H9 (cell line): ENCODE measurements at places on chromosomes 5 and 9.

- no peak overlapping the region for H3K27ac ChIP-seq
- H3K36me3 ChIP-seq = no peaks in the 10 kb centered on the region; the same call in 1 of the 2 replicates
- no peaks in the 10 kb centered on the region for H3K27me3 ChIP-seq
- DNase-seq = no peak
Observed at GRCh38 chr9:37984672-37985611, 81.0 kb upstream of the SLC25A51 start.

- H3K4me3 ChIP-seq = no peak overlapping the region
- H3K36me3 ChIP-seq = no peaks in the 10 kb centered on the region
- H3K27me3 ChIP-seq = no peaks in the 10 kb centered on the region
- H3K27ac ChIP-seq = no peak overlapping the region
- H3K4me1 ChIP-seq = no peaks in the 10 kb centered on the region
Observed at GRCh38 chr9:21317956-21318923, 13.1 kb upstream of the IFNA5 start.

DNA sequence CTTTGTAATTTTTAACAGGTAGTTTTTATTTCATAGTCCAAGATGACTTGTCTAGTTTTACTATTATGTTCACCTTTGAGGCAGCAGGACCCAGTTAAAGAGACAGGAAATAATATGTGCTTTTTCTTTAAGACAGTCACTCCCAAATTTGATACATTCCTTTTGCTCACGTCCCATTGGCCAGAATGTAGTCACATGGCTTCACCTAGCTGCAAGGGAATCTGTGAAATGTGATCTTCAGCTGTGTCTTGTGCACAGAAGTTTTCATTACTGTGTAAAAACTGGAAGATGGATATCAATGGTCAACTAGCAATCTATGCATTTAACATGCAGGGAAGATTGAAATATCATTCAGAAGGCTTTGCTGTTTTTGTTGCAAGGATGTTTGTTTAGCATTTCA, 41.1 kb downstream of the XRCC4 start:
- H3K36me3 ChIP-seq = peaks cover 17% of the 10 kb centered on the region
- H3K27me3 ChIP-seq = no peaks in the 10 kb centered on the region
- H3K4me1 ChIP-seq = no peaks in the 10 kb centered on the region
- no peak overlapping the region for H3K4me3 ChIP-seq
- H3K27ac ChIP-seq = no peak overlapping the region

DNA sequence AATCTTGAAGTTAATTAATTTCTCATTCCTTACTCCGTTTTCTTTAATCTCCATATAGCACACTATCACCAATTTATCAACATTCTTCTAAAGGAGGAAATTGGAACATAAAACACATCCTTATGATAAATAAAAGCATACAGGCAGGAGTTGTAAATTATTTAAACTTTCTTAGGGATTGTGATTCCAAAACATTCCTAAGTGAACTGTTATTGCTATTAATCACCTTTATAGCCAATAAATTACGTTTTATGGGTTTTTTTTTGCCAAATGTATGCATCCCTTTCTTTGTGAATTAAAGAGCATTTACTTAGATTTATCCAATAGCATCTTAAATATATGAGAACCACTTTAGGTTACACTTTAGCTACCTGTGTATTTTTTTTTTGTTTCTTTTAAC, 55.3 kb downstream of the FBXO4 start:
- no peaks in the 10 kb centered on the region for H3K36me3 ChIP-seq
- no peaks in the 10 kb centered on the region for H3K4me1 ChIP-seq
- DNase-seq = no peak
- H3K4me3 ChIP-seq = no peak overlapping the region

- no peaks in the 10 kb centered on the region for H3K27me3 ChIP-seq
- H3K27ac ChIP-seq = no peak overlapping the region
- H3K36me3 ChIP-seq = no peaks in the 10 kb centered on the region
- no peaks in the 10 kb centered on the region for H3K4me1 ChIP-seq
Observed at GRCh38 chr9:5364294-5365024, 24.8 kb upstream of the RLN1 start.

DNA sequence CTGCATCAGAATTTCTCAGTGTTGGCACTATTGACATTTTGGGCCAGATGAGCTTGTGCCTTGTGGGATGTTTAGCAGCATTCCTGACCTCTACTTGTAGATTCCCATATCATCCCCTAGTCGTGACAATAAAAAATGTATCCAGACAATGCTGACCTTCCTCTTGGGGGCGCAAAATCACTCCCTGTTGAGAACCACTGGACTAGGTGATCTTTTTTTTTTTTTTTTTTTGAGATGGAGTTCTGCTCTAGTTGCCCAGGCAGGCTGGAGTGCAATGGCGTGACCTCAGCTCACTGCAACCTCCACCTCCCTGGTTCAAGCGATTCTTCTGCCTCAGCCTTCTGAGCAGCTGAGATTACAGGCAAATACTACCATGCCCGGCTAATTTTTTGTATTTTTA, 22.6 kb downstream of the STXBP1 start:
- DNase-seq = no peak
- H3K36me3 ChIP-seq = no peaks in the 10 kb centered on the region
- peaks cover 2% of the 10 kb centered on the region; the same call in 1 of the 2 replicates for H3K4me1 ChIP-seq
- H3K27ac ChIP-seq = no peak overlapping the region
- no peaks in the 10 kb centered on the region for H3K27me3 ChIP-seq

DNA sequence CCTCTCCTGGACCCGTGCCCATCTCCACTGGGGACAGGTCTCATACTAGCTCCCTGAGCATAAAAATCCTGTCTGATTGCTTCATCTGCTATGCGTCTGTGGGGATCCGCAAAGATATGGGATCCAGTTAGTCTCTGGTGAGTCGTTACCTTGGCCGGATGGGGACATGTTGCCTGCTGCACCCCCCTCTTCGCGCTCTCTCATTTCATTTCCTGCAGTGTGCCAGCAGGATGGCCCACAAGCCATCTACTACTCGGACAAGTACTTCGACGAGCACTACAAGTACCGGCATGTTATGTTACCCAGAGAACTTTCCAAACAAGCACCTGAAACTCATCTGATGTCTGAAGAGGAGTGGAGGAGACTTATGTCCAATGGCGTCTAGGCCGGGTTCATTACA, 17.0 kb upstream of the CEP78 start:
- no peak overlapping the region for H3K4me3 ChIP-seq
- no peak overlapping the region for H3K27ac ChIP-seq
- H3K36me3 ChIP-seq = peaks cover 11% of the 10 kb centered on the region
- H3K4me1 ChIP-seq = no peaks in the 10 kb centered on the region
- no peak for DNase-seq

- no peak overlapping the region for H3K4me3 ChIP-seq
- H3K27me3 ChIP-seq = no peaks in the 10 kb centered on the region
- no peak overlapping the region for H3K27ac ChIP-seq
- H3K36me3 ChIP-seq = no peaks in the 10 kb centered on the region
- DNase-seq = no peak
Observed at GRCh38 chr5:145129797-145130196, 705.3 kb downstream of the PRELID2 start.

DNA sequence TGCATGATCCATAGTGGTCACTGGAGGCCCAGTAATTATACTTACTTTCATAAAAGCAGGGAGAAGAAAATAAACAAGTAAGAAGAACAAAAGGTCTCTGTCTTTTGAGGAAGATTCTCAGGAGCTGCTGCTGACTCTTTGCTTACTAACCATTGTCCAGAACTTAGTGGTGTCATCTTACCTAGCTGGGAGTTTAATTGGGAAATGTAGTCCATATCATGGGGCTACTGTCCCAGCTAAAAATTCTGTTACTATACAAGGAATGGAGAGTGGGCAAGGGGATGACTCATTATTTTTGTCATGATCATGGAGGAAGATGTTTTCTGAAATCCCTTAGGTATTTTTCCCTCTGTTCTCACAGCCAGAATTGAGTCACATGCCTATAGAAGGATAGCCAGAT, 639.3 kb downstream of the MTRR start:
- H3K36me3 ChIP-seq = no peaks in the 10 kb centered on the region
- no peaks in the 10 kb centered on the region for H3K27me3 ChIP-seq
- H3K4me1 ChIP-seq = no peaks in the 10 kb centered on the region

GRCh38 chr5:167671176-167671575, 620.3 kb upstream of the WWC1 start:
- H3K27ac ChIP-seq = no peak overlapping the region
- H3K27me3 ChIP-seq = no peaks in the 10 kb centered on the region
- no peak overlapping the region for H3K4me3 ChIP-seq
